ENCODE measurements at places on chromosomes 2 and 18.

GRCh38 chr2:144358979-144359541, 160.9 kb downstream of the ZEB2 start:
- no peak for DNase-seq

DNA sequence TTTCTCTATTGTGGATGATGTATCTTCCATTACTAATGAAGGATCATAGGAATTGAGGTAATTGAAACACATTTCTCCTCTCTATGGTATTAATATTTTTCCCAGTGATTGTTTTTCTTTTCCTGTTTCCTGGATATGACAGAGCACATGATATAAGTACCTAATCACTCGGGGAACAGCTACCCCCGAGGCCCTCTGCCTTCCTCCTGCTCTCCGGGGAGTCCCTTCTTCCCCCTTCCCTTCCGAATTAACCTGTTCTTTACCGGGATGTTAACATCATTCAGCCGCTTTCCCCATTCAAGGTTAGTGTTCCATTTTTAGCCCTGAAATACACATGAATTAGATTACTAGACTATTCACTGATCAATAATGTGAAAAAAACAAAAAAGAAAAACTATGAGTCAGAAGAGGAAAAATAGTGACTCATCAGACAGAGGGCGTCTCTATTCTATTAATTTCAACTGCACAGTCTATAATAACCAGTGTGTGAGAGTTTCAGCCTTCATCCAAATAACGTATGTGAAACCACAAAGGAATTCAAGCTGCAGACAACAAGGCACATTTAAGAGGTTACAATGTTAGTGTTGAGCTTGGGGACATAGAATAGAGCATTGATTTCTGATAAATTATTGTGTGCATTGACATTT, 450.8 kb downstream of the DLGAP1 start:
- DNase-seq = no peak

GRCh38 chr18:58687871-58688308, 16.6 kb downstream of the MALT1 start:
- no peak for DNase-seq

DNA sequence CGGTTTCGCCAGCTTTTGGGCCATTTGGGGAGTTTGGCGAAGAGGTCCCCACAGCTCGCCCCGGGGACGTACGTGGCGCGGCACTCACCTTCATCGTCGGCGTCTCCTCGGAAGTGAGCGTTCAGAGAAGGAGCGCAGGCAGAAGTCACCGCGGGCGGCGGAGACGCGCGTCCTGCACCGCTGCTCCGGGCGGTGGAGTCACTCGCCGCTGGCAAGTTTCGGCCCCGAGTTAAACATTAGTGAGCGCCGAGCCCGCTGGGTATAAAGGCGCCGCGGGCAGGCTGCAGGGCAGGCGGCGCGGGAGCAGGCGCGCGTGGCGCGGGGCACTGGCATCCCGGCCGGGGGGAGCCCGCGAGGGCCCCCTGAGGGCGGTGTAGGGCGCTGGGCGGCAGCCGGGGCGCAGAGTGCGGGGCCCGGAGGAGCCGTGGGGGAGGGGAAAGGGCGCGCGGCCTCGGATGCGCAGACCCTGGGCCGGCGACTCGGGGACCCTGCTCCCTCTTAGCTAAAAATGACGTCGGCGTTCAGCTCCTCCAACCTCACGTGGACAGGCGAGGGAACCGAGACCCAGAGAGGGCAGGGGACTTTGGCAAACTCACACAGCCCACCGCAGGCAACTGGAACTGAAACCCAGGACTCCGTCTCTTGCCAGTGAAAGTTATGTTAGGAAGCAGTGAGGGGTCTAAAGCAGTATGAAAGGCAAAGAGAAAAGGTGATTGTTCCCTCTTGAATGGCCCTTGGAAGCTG, at the start of gene DPP4:
DPP4 (minus strand) TSS at position 328 of the 744 bp plus-strand sequence; CDS start at position 94, 234 bp downstream.
- peak; percentile 36 for DNase-seq

DNA sequence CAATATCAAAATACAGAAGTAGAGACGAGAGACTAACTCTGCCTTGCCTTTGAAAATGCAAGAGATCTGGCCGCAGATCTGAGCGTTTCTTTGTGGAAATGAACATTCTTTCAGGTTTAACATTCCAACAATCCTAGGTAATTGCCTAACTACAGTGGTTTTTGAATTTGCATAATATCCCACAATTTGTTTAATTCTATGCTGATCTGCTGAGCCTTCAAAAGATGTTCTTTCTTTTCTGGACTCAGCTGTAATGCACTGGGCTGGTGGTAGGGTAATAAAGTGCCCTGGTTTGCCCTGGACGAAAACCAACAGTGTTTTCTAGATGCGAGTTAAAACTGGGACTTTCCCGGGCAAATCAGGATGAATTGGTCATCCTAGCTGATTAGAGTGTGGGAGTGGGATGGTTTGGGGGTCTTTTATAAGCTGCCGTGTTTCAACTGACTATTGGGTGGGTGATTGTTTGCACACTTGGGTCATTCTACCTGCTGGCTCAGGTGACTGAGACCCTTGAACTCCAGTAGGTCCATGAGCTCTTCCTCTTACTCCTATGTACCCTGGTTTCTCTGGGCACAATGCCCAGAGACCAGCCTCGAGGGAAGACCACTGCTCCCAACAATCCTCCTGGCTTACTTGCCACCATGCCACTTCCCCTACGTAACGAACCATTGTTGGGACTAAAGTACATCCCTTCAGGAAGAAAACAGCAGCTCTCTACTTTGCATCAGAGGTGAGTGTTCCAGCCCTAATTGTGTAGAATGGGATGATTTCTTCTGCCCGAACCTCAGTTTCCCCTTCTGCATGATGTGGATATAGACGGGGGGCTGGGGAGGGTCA, 3.4 kb upstream of the PAX8 start:
- DNase-seq = no peak

DNA sequence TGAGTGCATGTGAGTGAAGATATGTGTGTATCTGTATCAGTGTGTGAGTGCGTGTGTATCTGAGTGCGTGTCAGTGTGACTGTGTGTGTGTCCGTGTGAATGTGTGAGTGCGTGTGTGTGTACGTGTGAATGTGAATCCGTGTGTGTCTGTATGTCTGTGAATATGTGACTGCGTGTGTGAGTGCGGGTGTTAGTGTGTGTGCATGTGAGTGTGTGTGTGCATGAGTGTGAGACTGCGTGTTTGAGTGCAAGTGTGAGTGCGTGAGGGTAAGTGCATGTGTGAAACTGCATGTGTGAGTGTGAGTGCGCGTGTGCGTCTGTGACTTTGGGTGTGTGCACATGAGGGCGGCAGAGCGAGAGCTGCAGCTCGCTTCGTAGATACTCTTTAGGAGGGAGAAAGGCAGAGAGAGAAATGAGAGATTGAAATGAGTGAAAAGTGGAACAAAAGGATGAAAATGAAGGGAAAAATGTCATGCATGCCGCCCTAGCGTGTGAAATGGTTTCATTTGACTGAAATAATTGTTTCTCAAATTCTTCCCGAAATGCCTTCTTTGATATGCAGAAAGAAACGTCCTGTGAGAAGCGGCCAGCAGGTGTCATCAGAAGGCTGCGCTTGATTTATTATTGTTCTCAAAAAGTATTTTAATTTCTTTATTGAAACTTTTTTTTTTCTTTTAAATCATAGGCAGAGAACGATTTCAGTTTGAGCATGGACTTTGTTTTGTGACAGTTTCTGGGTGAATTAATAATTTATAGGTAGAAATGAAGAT, 25.6 kb downstream of the ZNF407 start:
- no peak for DNase-seq

Data from psoas muscle (tissue), 8 donors.